ENCODE measurements at places on chromosomes 13 and 19. TPM values are rescaled to one million over a fixed set of nuclear protein-coding genes. Genes with fewer than 3 reads are reported as not detected.

The KLK4 gene
- total RNA-seq: 0.66 TPM

The GRIN3B gene
- 0.93 TPM for total RNA-seq

The SAMD4B gene
- total RNA-seq: 119 TPM

The GPR12 gene
- total RNA-seq: 2.5 TPM

The ZNF320 gene
- total RNA-seq: 57.6 TPM

The MRI1 gene
- 21.9 TPM for total RNA-seq

DNA sequence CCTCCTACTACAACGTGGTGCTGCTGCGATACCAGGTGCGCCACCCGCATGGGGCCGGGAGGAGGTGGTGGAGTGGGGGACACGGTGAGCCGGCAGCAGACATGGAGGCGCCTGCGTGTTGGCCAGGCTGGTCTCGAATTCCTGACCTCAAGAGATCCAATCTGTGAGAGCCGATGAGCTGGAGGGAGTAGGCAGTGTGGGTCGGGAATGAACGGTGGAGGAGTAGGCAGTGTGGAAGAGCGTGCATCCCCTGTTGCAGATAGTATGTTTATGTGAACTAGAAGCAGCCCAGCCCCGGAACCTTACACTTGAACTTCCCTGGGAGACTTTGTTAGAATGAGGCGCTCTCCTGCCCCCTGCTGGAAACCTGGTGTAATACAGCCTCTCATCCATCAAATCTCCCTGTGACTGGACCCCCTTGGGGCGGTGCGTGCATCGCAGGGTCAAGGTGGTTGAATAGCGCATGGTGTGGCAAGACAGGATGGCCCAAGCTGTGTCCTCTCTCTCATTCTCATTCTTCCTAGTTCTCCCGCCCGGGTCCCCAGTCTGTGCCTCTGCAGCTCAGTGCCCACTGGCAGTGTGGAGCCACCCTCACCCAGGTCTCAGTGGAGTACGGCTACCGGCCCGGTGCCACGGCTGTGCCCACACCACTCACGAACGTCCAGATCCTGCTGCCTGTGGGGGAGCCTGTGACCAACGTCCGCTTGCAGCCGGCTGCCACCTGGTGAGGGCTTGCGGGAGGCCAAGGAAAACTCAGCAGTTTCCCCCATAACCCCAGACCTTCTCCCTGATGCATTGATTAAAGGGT is 10.5 kb upstream of the B3GNT3 start:
- H3K4me3 ChIP-seq: no peak overlapping the region
- peaks cover 9% of the 10 kb centered on the region for H3K27me3 ChIP-seq
- peaks cover 17% of the 10 kb centered on the region for H3K36me3 ChIP-seq

DNA sequence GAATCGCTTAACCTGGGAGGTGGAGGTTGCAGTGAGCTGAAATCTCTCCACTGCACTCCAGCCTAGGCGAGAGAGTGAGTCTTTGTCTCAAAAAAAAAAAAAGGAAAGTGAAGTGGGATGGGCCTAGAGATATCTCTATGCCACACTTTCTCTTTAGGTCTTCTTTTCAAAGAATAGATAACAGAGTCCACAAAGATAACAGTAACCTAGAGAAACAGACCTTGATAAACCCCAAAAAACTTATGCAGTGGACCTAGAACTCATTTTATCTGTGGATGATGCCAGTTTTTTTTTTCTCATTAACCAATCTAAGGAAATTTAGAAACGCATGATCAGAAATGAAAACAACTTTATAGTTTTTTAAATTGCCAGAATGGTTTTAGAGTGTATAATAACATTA is 227.4 kb downstream of the LHFPL6 start:
- H3K27me3 ChIP-seq: peaks cover 2% of the 10 kb centered on the region
- H3K27ac ChIP-seq: no peak overlapping the region
- no peak for DNase-seq
- H3K36me3 ChIP-seq: no peaks in the 10 kb centered on the region
- H3K4me1 ChIP-seq: no peaks in the 10 kb centered on the region

The MAB21L1 gene
- 48.7 TPM for total RNA-seq

The ERICH6B gene
- total RNA-seq: not detected

DNA sequence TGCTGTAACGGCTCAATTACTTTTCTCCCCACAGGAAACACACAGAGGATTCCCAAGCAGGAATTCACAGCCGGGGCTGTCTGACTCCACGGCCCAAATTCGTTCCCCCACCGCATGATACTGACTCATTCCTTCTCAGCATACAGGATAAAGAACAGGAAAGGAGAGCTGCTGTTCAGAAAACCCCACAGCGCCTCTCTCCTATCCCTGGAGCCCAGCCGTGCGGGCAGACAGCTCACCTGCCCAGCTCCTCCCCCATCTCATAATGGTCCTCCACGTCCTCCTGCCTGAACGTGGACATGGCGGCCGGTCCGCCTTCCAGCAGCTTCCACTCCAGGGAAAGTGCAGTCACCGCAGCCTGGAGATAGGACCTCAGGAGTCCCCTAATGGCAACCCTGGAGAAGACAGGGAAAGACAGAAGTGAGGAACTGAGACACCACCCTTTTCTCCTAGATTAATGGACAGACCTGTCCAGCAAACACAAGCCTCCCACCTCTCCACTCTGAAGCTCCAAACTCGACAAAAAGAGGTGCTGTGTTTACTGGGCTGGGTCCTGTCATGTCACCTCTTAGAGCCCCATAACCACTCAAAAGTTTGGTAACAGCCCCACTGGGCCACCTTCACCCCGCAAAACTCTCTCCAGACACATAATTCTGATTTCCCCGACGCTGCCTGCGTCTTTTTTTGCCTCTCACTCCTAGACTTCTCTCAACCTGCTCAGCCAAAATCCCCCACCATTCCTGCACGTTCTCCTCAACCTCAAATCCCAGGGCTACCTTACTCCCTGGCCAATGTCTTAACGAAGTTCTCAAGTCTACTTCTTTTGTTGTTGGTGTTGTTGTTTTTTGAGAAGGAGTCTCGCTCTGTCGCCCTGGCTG is 1.2 kb downstream of the DAPK3 start:
- no peaks in the 10 kb centered on the region for H3K36me3 ChIP-seq
- H3K27me3 ChIP-seq: peaks cover 6% of the 10 kb centered on the region
- DNase-seq: peak; percentile 62

GRCh38 chr19:35718345-35719041 is 690 bp downstream of the KMT2B start:
- peaks cover 16% of the 10 kb centered on the region for H3K4me1 ChIP-seq
- peak overlapping the region; percentile 64 for H3K27ac ChIP-seq
- peaks cover 12% of the 10 kb centered on the region for H3K27me3 ChIP-seq
- H3K4me3 ChIP-seq: peak overlapping the region; percentile 90

GRCh38 chr19:53389571-53389970 is 5.4 kb upstream of the ZNF765 start:
- H3K4me1 ChIP-seq: peaks cover 10% of the 10 kb centered on the region
- H3K27me3 ChIP-seq: peaks cover 2% of the 10 kb centered on the region
- no peak overlapping the region for H3K27ac ChIP-seq
- no peak for DNase-seq
- H3K4me3 ChIP-seq: no peak overlapping the region
- peaks cover 22% of the 10 kb centered on the region for H3K36me3 ChIP-seq

DNA sequence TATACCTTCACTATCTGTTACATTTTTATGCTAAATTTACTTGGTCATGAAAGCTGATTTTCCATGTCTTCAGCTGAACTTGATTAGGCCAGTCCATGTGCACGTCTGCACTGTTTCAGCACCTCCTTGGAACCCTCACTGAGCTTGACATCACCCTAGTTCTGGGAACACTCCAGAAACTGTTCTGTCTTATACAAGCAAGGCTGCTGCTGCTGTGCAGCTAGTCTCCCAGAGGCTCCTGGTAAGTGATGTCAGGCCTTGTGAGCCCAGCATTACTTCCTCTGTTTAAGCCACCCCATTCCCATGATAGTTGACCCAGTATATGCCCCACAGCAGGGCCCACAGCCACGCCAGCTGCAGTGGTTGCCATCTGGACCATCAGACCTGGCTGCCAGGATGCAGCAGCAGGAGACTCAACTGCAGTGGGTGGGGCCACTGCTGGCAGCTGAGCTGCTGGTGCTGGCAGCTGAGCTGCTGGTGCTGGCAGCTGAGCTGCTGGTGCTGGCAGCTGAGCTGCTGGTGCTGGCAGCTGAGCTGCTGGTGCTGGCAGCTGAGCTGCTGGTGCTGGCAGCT is 90.5 kb upstream of the AKAP11 start:
- peaks cover 2% of the 10 kb centered on the region for H3K27me3 ChIP-seq
- peaks cover 3% of the 10 kb centered on the region for H3K4me1 ChIP-seq
- peak overlapping the region; percentile 94 for H3K27ac ChIP-seq
- H3K36me3 ChIP-seq: no peaks in the 10 kb centered on the region

- H3K4me3 ChIP-seq: no peak overlapping the region
- no peak overlapping the region for H3K27ac ChIP-seq
- H3K27me3 ChIP-seq: peaks cover 15% of the 10 kb centered on the region
These were observed 14.4 kb downstream of the C3 start for GRCh38 chr19:6705931-6706632.

DNA sequence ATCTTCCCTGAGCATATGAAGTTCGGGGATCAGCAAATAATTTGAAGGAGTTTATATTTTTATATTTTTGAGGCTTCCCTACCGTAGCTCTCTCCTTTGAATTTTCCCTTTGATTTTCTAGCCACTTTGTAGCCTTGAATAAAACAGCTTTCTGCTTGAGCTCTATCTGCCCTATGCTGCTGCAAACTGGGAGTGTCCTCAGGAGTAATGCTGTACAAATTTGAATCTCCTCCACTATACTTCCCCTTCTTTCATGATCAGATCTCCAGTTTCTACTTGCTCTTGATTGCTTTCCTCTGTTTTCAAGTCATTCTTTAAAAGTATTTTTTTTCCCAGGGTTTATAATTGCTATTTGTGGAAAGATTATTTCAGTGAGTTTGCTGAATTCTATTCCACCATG is 14.6 kb downstream of the PDS5B start:
- H3K27me3 ChIP-seq: no peaks in the 10 kb centered on the region
- H3K4me1 ChIP-seq: peaks cover 4% of the 10 kb centered on the region
- H3K36me3 ChIP-seq: peaks cover 17% of the 10 kb centered on the region
- H3K4me3 ChIP-seq: no peak overlapping the region
- H3K27ac ChIP-seq: no peak overlapping the region

DNA sequence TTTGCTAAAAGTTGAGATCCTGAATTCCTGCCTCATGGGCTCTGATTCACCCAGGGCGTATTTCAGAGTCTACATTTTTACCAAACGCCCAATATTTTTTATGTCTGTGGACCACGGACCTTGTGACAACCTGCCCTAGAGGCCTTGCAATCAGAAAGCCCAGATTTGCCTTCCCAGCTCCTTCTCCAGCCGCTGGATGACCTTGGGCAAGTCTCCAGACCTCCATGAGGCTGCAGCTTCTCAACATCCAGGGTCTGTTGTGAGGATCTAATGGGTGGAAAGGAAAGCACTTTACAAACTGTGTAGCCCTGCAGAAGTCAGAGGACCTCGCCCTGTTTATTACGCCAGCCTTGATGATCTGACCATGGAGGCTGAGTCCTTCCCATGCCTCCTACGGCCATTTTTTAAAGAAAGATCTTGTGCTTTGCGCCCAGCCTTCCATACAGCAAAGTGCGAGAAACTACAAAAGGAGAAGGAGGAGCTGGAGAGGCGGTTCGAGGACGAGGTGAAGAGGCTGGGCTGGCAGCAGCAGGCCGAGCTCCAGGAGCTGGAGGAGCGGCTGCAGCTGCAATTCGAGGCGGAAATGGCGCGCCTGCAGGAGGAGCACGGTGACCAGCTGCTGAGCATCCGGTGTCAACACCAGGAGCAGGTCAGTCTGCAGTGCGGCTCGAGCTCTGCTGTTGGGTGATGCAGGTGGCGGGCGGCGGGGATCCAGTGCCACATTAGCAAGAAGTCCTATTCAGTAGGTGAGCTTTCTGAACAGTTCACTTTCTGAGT is 115.6 kb downstream of the SLC7A1 start:
- H3K27me3 ChIP-seq: peaks cover 4% of the 10 kb centered on the region
- no peak overlapping the region for H3K4me3 ChIP-seq
- H3K4me1 ChIP-seq: peaks cover 11% of the 10 kb centered on the region
- H3K27ac ChIP-seq: no peak overlapping the region
- DNase-seq: no peak

GRCh38 chr13:50990818-50991506 is 81.4 kb downstream of the RNASEH2B start:
- H3K27me3 ChIP-seq: peaks cover 18% of the 10 kb centered on the region
- peaks cover 61% of the 10 kb centered on the region for H3K4me1 ChIP-seq
- H3K36me3 ChIP-seq: peaks cover 4% of the 10 kb centered on the region
- peak overlapping the region; percentile 82 for H3K4me3 ChIP-seq
- H3K27ac ChIP-seq: peak overlapping the region; percentile 99
- DNase-seq: peak; percentile 67

DNA sequence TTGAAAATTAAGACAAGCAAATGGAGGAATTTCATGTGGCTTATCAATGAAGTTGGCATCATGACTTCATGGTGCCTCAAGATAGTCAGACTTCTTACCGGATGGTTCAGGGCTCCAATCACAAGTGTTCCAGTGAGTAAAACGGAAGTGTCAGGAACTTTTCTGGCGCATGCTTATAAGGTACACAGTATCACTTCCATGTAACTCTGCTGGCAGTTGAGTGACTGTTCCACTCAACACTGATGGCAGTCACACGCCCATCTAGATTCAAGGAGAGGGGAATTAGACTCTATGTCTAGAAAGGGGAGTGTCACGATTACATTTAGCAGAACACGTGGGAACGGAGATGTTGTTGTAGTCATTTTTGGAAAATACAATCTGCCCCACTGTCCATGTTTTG is 114.3 kb downstream of the KCTD15 start:
- no peak for DNase-seq
- no peak overlapping the region for H3K4me3 ChIP-seq
- no peaks in the 10 kb centered on the region for H3K4me1 ChIP-seq
- peaks cover 5% of the 10 kb centered on the region for H3K27me3 ChIP-seq
- no peak overlapping the region for H3K27ac ChIP-seq
- H3K36me3 ChIP-seq: no peaks in the 10 kb centered on the region

The C13orf46 gene
- 0.71 TPM for total RNA-seq

- DNase-seq: no peak
- no peak overlapping the region for H3K4me3 ChIP-seq
- H3K36me3 ChIP-seq: peaks cover 3% of the 10 kb centered on the region
- no peak overlapping the region for H3K27ac ChIP-seq
- H3K4me1 ChIP-seq: peaks cover 12% of the 10 kb centered on the region
- H3K27me3 ChIP-seq: no peaks in the 10 kb centered on the region
These were observed 35.1 kb downstream of the TMEM255B start for GRCh38 chr13:113794086-113794485.

Data from glutamatergic neuron (in vitro differentiated cells).